ENCODE measurements at places on chromosomes 12 and 14.

DNA sequence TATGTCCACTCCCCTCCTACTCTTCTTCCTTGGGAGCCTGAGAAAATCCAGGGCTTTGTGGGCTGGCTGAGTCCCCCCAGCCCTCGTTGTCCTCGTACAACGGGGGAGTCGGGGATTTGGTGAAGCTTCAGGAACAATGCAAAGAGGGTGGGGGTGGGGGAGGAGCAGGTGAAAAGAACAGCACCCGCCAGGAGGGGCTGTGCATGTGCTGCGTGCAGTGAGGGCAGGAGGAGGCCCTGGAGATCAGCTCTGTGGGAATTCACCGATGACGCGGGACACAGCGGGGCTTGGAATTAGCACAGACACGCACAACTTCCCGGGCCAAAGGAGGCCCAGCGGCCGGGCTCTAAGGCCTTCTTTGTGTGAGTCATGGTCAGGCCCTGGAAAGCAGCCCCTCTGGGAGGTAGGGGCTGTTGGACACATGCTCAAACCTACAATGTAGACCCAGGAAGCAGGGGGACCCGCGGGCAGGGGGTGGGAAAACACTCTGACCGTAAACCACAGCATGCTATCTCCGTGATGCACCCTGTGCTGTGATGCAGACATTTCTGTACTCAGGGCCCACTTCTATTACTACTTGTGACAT lies 32.8 kb downstream of the RBM19 start:
- no peak for DNase-seq

DNA sequence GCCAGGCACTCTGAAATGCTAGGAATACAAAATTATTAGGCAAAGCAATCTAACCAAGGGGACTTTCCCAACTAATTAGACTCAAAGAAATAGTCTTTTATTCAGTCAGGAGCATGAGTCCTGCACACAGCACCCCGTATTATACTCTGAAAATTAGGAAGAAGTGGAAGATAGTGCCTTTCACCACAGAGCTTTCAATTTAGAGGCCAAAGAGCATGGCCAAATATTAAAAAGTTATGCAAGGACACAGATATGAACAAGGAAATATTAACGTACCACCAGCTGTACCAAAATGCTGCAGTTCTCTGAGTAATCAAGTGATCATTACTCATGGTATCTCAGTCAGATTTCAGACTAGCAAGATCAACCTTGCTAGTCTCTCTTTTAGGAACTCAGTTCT lies 22.6 kb upstream of the MDM2 start:
- DNase-seq = no peak

DNA sequence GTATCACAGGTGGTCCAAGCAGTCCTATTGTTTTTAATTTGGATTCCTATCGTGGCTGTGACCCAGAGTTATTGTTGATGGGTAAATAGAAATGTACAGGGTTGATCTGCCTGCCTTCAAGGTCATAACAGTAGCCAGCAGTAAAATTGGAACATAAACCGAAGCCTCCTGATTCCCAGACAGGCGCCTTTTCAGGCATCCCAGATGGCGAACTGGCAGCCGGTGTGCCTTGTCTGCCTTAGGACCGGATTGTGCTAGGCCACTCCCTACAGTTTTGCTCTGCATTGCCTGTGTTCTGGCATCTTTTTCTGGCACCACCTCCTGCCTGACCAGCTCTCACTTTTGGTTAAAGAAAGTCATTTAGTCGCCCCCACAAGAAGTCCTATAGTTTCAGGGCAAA lies 22.2 kb downstream of the TMEM117 start:
- no peak for DNase-seq

DNA sequence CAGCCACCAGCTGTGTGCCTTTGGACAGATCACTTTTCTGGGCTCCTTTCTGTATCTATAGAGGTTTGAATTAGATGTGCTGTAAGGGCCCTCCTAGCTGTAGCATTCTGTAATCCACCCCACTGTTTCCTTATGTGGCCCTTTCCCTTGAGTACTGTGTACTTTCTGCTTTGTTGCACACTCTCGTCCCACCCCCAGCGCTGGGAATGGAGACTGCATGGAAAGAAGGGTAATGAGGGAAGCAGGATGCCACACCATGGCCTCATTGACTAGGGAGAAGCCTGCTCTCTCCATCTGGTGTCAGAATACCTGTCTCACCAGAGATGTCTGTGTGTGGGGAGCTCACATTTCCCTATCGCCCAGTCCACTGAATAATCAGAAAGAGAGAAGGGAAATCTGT lies 13.6 kb upstream of the GALNT16 start:
- DNase-seq = no peak

DNA sequence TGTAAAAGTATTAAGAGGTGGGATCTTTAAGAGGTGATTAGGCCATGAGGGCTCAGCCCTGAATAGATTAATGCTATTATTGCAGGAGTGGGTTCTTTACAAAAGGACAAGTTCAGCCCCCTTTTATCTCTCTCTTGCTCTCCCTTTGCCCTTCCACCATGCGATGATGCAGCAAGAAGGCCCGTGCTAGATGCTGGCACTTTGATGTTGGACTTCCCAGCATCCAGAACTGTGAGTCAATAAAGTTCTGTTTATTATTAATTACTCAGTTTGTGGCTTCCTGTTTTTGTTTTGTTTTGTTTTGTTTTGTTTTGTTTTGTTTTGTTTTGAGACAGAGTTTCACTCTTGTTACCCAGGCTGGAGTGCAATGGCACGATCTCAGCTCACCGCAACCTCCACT lies 10.1 kb downstream of the RNASE1 start:
- DNase-seq = no peak

All from NAMALWA (cell line).